ENCODE measurements at places on chromosomes 6 and 20.
A peak's percentile ranks its signal among the peaks of the same experiment; 100 is the strongest.

- DNase-seq, result no peak
Observed at GRCh38 chr20:10634683-10635411, 39.0 kb downstream of the JAG1 start.

DNA sequence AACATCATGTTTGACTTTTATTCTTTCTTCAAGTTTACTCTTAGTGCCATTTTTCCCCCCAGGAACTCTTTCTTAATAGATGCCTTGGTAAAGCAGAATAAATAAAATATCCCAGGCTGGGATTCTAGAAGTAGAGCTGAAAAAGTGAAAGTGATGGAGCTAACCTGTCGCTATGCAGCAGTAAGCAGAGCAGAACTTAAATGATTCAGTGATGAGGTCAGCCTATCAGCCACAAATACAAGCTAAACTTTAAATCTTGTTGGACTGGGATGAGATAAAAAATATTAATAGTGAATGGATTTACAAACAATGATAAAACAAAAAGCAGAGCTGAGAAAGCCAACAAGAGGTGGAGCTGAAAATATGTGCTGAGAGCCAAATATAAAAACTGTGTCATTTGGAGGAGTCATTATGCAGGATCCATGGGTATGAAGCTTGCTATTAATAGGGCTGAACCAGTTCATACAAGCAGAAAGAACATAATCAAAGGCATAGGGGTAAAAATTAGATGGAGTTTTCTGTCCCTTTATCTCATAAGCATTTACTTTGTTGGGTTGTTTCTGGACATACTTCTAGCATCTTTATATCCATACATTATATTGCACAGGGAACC is 877.8 kb downstream of the EPHA7 start:
- DNase-seq, result no peak

DNA sequence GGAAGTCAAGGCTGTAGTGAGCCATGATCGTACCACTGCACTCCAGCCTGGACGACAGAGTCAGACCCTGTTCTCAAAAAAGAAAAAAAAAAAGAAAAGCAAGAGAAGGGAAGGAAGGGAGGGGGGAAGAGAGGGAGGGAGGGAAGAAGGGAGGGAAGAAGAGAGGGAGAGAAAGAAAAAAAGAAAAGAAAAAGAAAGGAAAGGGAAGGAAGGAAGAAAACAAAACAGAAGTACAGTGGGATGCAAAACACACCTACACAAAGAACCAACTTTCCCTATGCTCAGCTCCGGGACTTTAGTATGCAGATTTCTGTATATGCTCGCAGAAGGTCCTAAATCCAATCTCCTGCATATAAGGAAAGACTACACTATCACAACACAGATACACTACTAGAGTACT is 2.5 kb upstream of the WTAP start:
- DNase-seq, result no peak

DNA sequence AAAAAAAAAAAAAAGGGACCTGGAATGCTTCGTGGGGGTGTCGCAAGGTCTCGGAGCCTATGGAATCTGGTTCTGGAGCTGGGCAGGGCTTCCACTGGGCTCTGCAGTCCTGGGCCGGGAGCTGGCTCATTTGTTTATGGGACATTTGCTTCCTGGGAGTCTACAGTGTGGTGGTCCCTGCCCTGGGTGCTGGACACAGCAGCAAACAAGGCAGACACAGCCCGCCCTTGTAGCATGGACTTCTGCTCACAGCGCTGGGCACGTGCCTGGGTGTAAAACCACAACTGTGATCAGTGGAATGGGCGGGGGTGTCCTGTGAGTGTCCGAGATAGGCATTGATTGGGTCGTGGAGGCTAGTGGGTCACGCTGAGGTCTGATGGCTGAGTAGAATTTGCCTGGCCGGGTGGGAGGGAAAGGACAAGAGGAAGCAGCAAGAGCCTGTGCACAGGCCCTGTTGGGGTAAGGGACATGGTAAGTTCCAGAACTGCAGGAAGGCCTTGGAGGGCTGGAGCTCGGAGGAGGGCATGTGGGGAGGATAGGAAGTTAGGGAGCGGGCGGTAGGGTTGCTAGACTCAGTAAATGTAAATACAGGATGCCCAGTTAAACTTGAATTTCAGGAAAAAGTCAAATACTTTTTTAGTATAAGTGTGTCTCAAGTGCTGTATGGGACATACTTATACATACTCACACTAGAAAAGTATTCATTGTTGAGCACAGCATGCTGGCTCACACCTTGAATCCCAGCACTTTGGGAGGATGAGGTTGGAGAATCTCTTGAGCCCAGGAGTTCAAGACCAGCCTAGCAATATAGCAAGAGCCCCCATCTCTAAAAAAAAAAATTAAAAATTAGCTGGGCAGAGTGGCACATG is 61.3 kb upstream of the PMEPA1 start:
- no peak for DNase-seq

DNA sequence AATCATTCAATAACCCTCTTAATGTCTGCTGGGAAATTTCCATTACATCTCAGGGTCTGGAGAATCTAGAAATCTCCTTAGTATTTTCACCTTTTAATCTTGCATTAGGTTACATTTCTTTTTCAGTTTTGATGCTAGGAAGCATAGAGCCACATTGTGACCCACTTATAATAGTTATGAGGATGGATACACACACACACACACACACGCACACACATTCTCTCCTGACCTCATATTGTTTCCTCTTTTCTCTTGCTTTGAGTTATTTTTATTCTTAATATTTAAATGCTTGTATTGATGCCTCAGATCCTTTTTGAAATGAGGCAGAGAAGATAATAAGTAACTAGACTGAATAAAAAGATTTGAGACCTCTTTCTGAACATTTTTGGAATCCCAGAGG is 128.4 kb downstream of the KLHL32 start:
- DNase-seq, result no peak

GRCh38 chr6:7910654-7911344 is at the start of gene TXNDC5:
TXNDC5 (minus strand) TSS chr6:7910788; CDS start chr6:7910776, 12 bp downstream.
- DNase-seq, result peak; percentile 74

- no peak for DNase-seq
Observed at GRCh38 chr6:39223061-39223460, 6.2 kb downstream of the KCNK5 start.
